ENCODE measurements at places on chromosomes 7 and 10.

- no peak for DNase-seq
Observed at GRCh38 chr10:114624951-114625780, 32.9 kb downstream of the ABLIM1 start.

DNA sequence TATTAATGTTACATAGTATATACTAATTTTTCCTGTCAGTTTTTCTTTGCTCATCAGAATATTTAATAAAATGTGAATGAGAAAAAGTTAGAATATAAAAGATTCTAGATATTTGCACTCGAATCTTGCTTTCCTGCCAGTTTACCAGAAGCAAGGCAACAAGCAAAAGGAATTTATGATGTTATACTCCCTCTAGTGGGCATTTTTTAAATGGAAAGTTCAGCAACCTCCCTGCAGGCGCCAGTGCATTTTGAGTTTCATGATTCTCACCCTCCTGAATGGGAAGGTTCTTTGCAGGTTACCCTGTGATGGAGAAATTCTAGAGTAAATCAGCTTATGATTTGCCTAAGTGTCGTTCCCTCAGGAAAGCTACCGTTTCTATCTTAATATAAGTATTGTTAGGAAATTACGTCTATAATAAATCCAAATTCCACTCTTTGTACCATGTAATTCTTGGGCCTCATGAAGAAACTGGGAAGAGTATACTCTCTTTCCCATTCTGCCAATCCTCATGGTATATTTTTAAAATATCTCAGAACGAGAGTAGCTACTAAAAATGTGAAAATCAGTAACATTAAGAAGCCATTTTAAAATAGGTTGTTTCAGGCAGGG lies 350.0 kb downstream of the CRPPA start:
- no peak for DNase-seq

GRCh38 chr7:146119002-146119401 lies 2.4 kb downstream of the CNTNAP2 start:
- DNase-seq: no peak

- DNase-seq: no peak
Observed at GRCh38 chr7:132910657-132911056, 171.2 kb downstream of the CHCHD3 start.
